WTC11 (cell line): ENCODE measurements at places on chromosomes 11 and 22.

GRCh38 chr22:22772396-22772795 is 115.2 kb upstream of the IGLL5 start:
- DNase-seq: no peak

GRCh38 chr22:44249376-44250147 is 63.2 kb downstream of the SHISAL1 start:
- no peak for DNase-seq

- DNase-seq: peak; percentile 66
Measured at GRCh38 chr11:45964911-45965389, 42.5 kb downstream of the LARGE2 start.

DNA sequence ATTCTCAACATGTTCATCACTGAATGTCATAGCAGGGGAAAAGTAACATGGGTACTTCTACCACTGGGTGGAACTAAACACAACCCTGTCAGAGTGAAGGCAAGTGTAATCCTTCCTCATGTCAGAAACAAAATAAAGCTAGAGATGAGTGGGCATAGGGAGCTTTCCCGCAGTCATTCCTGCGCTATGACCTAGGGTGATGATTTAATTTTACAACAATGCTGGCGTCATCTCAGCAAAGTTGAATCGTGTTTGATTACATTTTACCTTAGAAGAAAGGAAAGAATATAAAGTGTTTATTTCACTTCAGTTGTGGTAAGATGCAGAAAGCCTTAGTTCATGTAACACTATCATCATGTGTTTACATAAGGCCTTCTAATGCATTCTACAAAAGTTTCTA is 355.6 kb downstream of the METTL15 start:
- DNase-seq: no peak

DNA sequence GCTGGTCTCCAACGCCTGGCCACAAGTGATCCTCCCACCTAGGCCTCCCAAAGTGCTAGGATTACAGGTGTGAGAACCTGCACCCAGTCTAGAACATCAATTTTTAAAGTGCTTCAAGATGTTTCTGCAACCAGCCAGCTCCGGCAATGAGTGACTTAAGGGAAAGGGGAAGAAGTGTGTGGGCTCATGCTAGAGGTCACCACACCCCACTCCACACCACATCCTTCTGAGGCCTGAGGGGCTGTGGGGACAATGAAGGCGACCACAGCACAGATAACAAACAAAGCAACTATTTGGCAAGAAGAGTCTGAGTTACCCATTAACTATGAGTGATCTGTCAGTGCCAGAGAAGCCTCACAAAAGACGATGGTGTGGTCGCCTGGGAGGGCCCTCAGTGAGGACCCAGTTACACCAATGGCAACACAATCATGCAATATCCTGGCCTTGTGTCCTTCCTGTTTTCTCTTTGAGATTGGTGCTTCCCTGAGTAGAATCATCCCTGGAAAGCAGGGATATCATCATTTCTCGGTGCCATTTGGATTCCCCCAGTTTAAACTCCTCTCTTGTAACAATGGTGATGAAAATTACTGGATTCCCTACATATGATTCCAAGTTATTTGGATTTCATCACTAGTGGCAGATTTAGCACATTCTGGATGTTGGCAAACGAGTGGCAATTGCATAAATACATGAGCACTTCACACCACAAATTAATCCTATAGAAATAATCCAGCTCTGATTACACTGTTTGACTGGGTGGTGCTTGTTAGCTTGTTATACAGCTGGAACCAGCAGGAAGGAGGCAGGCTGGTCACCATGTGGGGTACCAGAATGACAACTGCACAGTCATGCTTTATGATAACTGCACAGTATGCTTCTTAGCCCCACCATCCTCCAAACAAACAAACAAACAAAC is 18.4 kb downstream of the ABTB2 start:
- DNase-seq: no peak

DNA sequence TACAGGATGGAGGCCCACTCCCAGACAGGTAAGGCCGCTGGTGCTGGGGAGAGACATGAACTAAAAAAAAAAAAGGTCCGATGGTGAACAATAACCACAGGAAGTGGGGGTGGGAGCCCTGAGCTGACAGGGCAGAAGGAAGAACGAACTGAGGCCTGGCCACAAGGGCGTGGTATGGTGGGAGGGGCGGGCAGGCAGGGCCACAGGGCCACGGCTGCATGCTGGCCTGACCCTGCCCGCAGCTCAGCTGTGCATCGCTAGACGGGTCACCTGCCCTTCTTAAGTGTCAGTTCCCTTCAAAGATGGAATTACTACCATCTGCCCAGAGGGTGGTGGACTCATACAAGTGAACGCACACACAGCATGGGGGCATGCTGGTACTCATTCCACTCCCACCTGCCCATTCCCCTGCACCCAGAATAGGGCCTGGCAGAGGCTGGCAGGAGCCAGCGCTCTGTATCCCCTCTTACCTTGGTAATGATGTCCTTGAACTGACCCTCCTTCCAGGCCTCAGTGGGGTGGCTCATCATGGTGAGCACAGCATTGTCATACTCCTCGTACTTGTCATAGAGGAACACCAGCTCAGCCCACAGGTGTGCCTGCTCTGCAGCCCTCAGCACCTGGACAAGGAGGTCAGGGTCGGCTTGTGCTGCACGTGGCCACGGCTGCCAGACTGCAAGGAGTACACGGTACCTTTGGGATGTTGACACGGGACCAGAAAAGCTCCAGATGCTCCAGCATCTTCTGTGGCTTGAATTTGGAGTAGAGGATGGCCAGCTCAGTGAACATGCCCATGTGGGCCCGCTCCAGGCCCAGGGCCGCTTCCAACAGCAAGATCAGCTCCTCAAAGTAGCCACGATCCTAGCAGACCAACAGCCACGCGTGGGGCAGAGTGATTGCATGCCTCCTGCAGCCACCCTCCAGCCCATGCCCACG is 17.5 kb upstream of the SLC25A1 start:
- DNase-seq: no peak

DNA sequence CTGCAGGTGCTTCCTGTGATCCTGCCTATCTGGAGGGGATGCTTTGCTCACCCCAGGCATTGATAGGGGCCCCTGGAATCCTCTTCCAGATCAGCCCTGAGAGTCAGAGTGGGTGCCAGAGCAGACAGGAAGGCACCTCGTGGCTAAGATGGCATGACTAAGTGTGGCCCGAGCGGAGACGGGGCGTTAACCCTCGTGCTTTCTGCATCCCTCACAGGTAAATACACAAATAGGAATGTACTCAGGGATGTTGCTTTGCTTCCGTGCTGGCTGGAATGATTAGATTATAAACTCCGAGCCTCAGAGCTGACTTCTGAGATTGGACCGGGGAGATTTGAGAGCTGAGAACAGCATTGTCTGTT is 312.7 kb upstream of the B3GAT1 start:
- DNase-seq: no peak

DNA sequence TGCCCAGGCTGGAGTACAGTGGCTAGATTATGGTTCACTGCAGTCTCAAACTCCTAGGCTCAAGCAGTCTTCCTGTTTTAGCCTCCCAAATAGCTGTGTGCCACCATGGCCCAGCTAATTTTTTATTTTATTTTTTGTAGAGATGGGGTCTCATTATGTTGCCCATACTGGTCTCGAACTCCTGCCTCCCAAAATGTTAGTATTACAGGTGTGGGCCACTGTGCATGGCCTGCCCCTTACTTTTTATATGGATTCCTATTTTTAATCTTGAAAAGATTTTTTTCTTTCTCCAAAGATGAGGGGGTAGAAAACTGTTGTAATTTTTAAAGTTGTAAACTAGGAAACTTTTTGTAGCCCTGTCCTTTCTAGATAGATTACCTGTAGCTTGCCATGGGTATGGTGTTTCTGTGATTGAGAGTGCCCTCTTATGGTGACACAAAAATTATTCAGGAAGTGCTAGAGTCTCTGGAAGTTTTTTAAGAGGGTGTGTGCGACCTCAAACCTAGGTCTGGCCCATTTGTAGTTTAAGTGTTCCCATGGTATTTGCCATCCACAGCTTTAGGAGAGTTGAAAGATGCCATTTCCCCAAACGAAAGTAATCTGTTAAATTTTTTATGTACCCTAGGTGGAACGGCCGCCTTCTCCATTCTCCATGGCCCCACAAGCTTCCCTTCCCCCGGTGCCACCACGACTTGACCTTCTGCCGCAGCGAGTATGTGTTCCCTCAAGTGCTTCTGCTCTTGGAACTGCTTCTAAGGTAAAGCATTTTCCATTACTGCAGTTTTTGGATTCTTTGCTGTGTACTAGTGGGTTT is 32.4 kb downstream of the MCAM start:
- no peak for DNase-seq

DNA sequence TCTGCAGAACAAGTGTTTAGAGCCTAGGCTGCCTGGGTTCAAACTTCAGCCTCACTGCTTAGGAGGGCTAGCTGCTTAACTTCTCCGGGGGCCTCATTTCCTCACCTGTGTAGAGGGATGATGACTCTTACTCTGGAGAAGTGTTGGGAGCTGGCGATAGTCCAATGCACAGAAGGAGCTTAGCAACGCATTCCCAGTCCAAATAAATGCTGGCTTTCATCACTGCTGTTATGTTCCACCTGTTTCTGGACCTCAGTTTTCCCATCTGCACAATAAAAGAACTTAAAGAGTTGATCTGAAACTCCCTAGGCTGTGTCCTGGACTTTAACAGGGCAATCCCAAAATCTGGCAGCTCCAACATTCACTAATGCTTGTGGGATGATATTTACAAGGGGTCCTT is 337.8 kb downstream of the MIAT start:
- DNase-seq: no peak

DNA sequence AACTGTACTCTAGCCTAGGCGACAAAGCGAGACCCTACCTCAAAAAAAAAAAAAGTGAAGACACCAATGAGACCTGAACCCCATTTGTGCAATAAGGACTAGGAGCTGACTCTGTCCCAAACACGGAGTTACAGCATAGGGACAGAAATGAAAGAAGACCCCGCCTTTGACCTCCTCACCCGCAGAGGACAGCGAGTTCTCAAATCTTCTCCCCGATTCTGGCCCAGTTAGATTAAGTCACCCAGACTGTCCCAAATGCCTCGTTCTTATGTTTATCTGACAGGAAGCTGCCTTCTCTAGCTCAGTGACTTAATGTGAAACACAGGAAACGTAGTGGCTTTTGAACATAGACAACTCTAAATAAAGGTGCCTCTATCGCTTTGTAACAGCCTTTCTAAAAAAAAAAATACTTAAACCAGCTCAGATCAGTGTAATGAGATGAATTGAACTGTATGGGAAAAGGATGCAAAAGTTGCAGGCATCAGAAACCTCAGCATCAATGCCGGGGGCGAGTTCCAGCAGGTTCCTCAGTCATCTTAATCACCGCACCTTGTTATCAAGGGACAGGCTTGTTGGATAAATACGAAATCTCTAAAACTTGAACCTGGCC is 10.6 kb downstream of the MYH9 start:
- DNase-seq: no peak

GRCh38 chr11:130528298-130529261 is 80.1 kb downstream of the ADAMTS15 start:
- DNase-seq: no peak

DNA sequence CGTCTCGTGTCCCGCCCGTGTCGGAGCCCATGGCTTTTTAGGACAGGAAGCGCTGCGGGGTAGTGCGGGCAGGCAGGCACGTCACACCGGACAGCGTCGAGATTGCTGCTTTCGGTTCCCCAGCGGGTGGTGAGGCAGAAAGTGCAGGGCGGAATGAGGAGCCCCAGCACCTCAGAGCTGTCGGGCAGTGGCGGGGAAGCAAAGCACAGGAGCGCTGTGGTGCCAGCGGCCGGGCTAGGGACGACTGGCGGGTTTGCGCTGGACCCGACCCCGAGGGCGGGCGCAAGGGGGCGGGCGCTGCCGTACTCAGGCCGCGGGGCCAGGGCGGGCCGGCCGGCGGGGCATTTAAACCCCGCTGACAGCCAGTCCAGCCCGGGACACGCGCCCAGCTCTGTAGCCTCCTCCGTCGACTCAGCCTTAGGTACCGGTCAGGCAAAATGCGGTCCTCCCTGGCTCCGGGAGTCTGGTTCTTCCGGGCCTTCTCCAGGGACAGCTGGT is at the start of gene SLC37A2:
Gene SLC37A2, plus strand, starts transcription at position 375 of the 498 bp plus-strand sequence. Its CDS starts 63 bp downstream, at position 438.
- peak; percentile 73 for DNase-seq

DNA sequence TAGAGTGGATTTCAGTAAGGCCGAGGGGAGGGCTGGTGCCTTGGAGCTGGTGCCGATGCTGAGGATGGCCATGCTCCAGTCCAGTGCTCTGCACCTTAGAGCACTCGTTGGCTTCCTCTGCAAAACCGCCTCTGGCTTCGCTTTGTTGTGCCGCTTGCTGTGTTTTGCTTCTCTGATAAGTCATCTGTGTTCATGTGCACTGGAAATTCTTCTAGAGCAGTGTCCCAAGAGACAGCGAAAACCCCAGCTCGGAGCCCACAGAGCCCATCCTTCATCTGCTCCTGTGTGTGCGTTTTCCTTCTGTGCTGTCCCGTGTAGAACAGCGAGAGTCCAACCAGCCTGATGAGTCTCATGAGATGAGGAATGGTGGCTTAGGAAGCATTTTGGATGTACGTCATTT is 12.1 kb downstream of the FAM118A start:
- DNase-seq: no peak

DNA sequence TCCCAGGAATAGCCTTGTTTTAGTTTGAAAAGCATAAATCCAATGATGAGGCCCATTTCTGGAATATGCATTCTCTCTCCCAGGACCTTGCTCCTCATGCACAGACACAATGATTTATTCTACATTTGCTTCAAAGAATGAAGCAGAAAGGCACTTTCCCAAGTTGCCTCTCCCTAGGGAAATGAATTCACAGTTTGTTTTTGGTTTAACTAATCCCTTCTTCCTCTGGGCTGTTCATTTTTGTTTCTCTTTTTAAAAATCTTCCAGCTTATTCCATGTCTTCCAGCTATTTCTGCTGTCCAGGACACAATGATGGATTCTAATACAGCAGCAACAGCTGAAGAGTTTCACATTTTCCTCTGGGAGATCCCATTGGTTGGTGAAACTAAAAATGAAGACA is 1529.2 kb upstream of the TENM4 start:
- no peak for DNase-seq

GRCh38 chr11:129698212-129698611 is 117.4 kb upstream of the TMEM45B start:
- no peak for DNase-seq

DNA sequence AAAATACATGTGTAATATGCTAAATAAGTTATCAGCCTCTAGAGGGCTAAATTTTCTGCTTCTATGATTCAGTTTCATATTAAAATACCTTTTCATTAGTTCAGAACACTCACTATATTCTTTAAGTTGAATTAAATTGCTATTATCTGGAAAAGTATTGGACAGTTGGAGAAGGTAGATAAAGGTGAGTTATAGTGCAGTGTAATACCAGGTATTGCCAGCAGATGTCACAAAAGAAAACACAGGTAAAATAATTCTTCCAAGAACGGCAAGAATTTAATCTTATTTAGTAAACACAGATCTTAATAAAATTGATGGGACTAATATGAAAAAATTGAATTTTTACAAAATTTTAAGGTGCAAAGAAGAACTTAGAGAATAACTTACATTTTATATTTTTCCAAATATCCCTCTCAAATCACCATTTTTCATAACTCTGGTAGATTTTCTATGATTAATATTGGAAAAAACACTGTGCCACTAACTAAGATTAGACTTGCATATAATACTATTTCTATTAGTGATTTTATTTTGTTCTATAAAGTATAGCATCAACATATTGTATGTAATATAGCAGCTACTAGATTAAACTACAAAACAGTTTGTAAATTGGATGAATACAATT is 1.7 kb upstream of the LRRC4C start:
- DNase-seq: no peak
